ENCODE measurements at places on chromosomes 1 and 21.
A peak's percentile ranks its signal among the peaks of the same experiment; 100 is the strongest.

DNA sequence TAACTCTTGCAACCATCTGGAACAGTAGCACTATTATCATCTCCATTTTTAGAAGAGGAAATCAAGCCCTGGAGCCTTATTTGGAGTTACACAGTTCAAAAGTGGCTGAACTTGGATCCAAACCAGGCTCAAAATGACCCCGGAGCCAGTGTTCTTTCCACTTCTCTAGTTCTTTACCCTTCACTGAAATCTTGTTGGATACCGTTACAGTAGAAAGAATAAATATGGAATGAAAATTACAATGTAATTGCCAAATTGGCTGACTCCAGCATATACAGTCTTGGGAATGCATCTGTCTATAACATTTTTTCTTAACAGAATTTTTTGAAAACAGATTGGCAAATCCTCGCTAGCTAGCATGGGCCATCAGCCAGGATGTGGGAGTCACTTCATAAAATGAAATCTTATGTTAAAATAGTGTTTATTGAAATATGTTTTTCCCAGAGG is 261.4 kb downstream of the CTH start:
- DNase-seq: no peak

DNA sequence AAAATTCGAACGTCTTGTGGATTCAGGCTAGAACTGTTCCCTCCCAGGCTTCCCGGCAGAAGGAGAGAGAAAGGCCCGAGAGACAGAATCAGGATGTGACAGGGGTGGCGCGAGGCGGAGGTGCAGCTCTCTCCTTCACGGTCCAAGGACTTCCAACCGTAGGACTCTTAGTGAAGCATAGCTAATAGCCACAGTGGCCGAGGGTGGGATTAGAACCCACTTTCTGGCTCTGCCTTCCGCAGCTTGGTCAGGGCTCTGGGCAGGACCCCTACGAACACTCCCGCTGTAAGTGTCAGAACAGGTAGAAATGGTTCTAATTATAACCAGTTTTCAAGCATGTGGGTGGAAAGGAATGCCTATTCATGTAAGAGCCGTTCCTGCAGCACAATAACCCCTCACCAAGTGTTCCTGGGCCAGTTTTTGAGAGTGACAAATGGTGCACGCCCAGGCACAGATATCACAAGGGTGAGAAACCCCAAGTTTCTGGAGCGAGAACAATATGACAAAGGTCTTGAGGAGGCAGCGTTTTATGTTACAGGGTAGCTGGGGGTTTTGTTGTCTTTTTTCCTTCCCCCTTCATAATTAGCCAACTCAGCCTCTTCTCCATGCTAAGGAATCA is 86.4 kb downstream of the SYF2 start:
- DNase-seq: no peak

DNA sequence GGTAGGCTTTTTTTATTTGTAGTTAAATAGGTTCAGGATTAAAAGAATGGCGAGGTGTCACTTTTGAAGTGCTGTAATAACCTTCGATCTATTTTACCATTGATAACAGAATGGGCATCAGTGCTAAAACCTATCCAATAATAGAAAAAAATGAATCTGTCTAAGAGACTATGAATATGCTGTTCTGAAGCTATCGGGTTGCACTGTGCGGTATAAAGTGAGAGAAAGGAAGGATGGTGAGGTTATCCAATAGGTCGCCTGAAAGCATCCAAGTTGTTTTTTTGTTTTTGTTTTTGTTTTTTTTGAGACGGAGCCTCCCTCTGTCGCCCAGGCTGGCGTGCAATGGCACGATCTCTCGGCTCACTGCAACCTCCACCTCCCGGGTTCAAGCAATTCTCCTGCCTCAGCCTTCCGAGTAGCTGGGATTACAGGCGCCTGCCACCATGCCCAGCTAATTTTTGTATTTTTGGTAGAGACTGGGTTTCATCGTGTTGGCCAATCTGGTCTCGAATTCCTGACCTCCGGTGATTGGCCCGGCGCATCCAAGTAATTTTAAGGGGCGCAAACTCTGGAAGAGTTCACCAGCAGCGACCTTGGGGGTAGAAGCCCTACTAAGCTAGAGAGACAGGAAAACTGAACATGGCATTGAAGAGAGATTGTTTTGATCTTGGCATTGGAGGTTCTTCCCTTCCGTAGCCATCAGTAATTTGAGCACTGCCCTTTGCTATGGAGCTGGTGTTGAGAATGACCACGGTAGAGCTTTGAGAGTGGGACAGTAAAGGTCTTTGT is 8.7 kb upstream of the MDM4 start:
- no peak for DNase-seq

DNA sequence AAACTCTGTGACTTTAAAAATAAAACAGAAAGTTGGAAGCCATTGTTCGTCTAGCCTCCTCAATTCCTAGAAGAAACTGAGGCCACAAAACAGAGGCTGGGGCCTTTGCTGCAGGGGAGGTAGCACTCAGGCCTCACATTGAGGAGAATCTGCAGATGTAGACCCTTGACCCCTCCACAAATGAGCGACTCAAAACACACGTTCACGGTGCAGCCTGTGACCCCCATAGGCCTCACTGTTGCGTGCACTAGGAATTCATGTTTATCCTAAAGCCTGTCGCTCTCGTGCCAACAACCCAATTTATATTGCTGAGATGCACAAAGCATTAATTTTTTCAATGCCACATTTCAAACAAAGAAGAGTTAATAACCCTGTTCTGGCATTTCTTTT is 5.6 kb downstream of the TMEM51 start:
- DNase-seq: no peak

DNA sequence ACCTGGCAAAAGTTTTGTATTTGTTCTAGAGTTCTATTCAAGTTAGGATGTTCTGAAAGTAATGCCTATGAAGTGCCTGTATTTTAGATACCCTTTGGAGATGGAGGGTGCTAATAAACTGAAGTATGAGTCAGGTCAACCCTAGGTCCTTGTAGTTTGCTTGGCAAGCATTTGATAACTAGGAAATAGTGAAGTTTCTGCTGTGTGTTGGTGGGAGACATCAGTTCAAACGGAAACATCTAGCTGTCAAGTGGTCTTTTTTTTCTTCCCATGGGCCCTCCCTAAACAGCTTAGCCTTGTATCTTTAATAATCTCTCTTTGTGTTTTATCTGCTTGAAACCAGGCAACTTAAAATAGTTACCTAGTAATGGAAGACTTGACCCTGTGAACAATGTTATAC is 4.5 kb downstream of the MRPS6 start:
- no peak for DNase-seq

DNA sequence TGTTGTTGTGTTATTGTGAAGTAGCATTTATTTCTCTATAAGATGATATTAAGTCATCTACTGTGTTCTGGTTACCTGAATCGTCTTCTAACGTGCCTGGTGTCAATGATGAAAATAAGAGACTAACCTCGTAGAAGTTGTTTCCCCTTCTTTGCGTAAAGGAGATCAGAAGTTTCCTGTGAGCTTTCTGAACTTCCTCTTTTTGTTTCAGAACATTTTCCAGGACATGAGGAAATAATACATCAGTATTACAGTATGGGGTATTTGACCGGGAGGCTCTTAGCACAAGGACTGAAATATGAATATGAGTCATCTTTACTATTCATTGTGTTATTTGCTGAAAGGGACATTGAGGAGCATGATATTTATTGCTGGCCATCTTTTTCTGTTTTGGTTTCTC is 1.3 kb downstream of the ST6GALNAC3 start:
- DNase-seq: no peak

GRCh38 chr1:244041466-244042120 is 9.5 kb upstream of the ZBTB18 start:
- no peak for DNase-seq

DNA sequence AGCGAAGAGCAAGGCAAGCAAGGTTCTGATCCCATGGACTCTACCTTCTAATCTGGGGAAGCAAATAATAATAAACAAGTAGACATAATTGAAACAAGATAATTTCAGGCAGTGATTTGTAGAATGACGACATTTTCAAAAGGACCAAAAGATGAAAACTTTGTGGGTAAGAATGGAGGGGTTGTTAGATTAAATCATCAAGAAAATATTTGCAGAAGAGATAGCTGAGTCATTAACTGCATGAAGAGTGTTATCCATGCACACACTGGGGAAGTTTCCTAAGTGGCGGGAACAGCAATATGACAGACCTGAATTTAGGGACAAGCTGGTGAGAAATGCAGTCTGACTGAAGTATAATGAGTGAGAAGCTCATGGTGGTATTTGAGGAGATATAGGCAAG is 583.1 kb upstream of the RGS18 start:
- no peak for DNase-seq

- DNase-seq: no peak
Observed at GRCh38 chr1:165425621-165426020, 19.3 kb downstream of the RXRG start.

DNA sequence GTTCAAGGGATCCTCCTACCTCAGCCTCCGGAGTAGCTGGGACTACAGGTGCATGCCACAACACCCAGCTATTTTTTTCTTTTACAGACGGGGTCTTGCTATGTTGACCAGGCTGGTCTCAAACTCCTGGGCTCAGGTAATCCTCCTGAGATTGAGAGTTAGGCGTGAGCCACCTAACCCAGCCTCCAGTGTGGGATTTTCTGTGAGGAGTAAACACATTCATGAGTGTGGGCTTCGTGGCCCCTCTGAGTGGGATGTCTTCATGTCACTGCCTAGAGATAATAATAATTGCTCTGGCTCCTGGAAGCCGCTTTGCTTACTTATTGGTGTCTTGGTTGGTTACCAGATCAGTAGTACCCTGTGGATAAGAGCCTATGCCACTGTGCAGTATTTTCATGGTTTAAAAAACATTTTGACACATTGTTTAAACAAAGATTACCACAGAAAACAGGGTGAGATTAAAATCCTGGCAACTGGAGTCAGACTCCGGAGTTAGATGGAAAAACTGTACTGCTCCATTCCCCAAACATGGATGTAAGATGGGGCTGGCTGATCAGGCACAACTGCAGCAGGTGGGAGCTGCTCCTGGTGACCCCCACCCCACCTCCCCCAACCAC is 159.1 kb upstream of the RAB4A start:
- DNase-seq: no peak

- DNase-seq: no peak
Observed at GRCh38 chr1:2314273-2314802, 77.0 kb downstream of the MORN1 start.

DNA sequence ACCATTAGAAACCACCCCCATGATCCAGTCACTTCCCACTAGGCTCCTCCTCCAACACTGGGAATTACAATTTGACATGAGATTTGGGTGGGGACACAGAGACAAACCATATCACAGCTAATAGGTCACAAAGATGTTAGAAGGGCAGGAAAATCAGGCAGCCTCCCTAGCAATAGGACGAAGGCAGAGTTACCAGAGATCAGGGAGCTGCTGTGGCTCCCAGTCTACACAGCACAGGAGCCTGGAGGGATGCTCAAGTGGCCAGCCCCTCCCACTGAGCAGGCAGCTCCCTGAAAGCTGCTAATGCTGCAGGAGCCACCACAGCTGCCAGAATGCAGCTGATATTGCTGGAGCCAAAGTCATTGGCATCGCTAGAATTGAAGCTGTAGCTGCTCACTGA is 51.0 kb downstream of the CR1L start:
- DNase-seq: no peak

GRCh38 chr1:9376430-9376829 is 83.7 kb downstream of the SPSB1 start:
- DNase-seq: no peak

DNA sequence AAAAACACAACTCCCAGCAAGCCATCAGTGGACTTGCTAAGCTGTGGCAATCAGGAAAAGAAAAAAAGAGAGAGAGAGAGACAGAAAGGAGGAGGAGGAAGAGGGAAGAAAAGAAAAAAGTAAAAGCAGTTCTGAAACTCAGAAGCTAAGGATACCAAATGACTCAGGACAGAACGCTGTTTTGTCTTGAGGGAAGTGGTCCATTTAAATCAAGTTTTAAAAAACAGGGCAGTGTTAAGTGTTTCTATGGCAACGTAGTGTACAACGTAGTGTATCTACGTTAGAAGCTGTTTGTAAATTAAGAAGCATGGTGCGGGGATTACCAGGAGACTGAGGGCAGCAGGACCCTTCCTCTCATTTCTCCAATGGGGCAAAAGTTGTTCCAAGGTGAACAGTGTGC is 5.8 kb downstream of the ADORA3 start:
- DNase-seq: no peak

DNA sequence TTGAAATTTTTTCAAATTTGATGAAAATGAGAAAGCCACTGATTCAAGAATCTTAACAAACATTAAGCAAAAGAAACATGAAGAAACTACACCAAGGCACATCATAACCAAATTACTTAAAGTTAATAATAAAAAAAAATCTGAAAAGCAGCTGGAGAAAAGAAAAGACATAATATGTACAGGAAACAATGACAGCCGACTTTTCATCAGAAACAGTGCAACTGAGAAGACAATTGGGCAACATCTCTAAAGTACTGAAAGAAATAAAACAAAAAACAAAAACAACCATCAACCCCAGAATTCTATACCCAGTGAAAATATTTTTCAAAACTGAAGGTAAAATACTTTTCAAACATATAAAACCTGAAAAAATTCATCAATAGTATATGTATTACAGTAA is 73.8 kb upstream of the DMRTA2 start:
- no peak for DNase-seq

DNA sequence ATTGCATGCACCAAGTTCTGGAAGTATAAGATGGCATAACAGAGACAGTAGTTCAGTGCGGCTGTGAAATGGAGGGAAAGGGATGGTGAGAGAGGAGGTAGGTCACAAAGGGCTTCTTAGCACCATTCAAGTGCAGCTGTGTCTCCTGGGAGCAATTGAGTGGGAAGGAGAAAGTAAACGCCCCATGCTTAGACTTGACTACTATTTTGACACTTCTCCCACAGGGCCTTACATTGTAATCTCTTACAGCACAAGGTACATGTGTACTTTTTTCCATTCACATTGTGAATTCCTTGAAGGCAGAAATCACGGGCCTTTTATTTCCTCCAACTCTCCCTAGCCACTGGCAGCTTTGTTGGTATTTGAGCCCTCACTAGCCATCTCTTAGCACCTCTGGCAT is 239.6 kb upstream of the FOXD3 start:
- DNase-seq: no peak

DNA sequence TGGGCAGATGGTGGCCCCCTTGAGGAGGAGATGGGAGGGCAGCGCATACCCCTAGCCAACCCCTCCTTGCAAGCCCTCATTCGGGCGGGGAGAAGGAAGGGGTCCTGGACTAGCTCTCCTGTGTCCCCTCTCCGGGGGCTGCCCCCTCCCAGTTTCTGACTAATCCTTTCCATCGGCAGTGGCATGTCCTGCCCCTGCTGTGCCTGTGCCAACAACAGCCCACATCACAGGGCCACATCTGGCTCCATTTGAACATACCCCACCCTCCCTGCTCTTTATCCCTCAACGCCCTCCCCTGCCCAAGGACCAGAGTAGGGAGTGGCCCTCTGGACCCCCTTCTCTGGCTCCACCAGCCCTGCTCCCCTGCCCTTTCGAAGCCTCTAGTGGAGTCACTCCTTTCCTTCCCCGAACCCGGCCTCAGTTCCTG is 11.0 kb upstream of the LMNA start:
- DNase-seq: peak; percentile 64

DNA sequence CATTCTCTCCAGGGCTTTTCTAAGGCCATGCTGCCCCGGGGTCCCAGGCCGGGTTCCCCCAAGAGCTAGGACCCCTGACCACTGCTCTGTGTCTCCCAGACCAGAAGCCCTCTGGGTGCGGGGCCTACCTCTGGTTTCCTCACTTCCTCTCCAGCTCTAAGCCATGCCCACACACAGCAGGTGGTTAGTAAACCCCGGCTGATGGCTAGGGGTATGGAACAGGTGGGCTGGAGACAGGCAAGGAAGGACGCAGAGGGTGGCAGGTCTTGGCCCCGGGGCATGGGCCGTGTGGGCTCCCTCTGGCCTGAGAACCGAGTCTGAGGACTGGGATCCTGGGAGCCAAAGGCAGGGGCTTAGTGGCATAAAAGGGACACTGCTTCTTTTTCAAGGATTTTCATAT is 15.9 kb upstream of the PLCH2 start:
- DNase-seq: no peak

All from activated naive CD8-positive, alpha-beta T cell treated with anti-CD3 and anti-CD28 coated beads, Interleukin-2, amount 50 U/mL, for 24 hours (primary cell).